Mesothelial cell of epicardium (in vitro differentiated cells): ENCODE measurements at places on chromosomes 7 and 10. TPM values are rescaled to one million over a fixed set of nuclear protein-coding genes. Genes with fewer than 3 reads are reported as not detected.

DNA sequence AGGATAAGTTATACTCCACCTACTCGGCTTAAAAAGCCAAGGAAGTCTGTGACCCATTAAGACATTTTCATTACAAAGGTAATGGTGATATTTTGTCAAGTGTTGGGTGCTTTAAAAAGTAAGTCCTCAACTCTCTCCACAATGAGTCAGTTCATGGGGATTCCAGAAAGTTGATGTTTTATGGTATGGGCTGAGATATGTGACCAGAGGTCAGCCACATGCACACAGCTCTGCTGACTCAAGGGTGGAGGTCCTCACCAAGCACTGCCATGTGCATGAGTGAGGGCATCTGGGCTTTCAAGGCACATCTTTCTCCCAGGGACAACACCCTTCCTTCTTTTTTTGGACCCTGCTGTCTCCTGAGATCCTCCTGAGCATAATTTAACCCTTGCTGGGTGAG lies 292.9 kb downstream of the PTEN start:
- no peaks in the 10 kb centered on the region for H3K27me3 ChIP-seq
- no peaks in the 10 kb centered on the region for H3K36me3 ChIP-seq
- no peak overlapping the region for H3K27ac ChIP-seq
- H3K4me1 ChIP-seq: peaks cover 17% of the 10 kb centered on the region
- H3K4me3 ChIP-seq: no peak overlapping the region
- DNase-seq: no peak

DNA sequence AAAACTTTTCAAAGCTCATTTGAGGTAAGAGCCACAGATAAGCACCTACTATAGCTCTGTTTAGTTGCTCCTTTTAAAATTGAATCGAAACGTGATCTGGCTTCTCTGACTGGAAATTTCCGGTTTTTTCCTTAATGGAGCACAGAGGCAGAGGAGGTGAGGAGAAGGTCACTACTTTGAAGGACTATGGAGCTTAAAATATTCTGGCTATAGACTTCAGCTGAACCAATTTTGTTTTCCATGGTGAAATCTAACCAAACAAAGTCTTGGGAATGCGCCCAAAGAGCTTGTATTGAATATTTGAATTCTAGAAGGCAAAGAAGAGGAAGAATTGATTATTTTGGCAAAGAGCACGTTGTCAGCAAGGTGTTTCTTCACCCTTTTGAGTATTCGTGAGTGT lies 711.1 kb downstream of the SUGCT start:
- H3K4me3 ChIP-seq: no peak overlapping the region
- H3K27ac ChIP-seq: peak overlapping the region; percentile 3
- DNase-seq: no peak
- H3K4me1 ChIP-seq: peaks cover 13% of the 10 kb centered on the region
- no peaks in the 10 kb centered on the region for H3K27me3 ChIP-seq

Gene PWWP2B
- 23.9 to 24.7 TPM (median 24.2 TPM) in 3 replicates for total RNA-seq

DNA sequence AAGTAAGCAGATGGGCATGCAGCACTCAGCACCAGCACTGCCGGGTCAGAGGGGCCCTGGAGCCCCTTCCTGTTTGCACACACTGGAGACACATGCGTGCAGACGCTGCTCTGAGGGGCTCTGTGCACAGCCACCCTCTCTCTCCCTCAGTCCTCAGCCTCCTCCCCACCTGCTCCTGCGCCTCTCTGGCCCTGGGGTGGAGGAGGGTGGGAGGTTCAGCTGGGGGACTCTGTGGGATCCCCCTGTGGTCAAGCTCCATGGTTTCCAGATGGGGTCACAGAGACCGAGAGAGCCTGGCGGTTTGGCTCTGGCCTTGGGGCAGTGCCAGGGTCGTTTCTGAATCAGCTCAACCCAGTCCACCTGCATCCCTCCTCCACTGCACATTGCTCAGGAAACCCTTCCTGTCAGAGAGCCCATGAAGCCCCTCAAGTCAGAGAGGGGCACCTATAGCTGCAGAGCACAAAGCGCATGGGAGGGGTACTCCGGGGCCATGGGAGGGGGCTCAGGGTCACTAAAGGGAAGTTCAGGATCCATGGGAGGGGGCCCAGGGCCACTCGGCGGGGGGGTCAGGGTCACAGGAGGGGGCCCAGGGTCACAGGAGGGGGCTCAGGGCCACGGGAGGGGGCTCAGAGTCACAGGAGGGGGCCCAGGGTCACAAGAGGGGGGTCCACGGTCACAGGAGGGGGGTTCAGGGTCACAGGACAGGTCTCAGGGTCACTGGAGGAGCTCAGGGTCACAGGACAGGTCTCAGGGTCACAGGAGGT lies 161.7 kb downstream of the ADARB2 start:
- no peaks in the 10 kb centered on the region for H3K4me1 ChIP-seq
- no peak overlapping the region for H3K4me3 ChIP-seq
- H3K36me3 ChIP-seq: no peaks in the 10 kb centered on the region
- H3K27me3 ChIP-seq: peaks cover 46% of the 10 kb centered on the region
- no peak for DNase-seq
- H3K27ac ChIP-seq: no peak overlapping the region

Gene ZNF425
- total RNA-seq: 7.0 to 7.3 TPM (median 7.2 TPM) in 3 replicates

GRCh38 chr10:100824886-100825285 lies 79.5 kb downstream of the PAX2 start:
- H3K36me3 ChIP-seq: no peaks in the 10 kb centered on the region
- no peak overlapping the region for H3K27ac ChIP-seq
- peaks cover 92% of the 10 kb centered on the region for H3K27me3 ChIP-seq
- no peak overlapping the region for H3K4me3 ChIP-seq

Gene PARG
- 44.0 to 51.2 TPM (median 50.1 TPM) in 3 replicates for total RNA-seq

- DNase-seq: no peak
- no peaks in the 10 kb centered on the region for H3K27me3 ChIP-seq
- H3K36me3 ChIP-seq: peaks cover 3% of the 10 kb centered on the region
- H3K4me1 ChIP-seq: peaks cover 16% of the 10 kb centered on the region
- H3K4me3 ChIP-seq: no peak overlapping the region
Observed at GRCh38 chr10:114604357-114605130, 53.5 kb downstream of the ABLIM1 start.

Gene INSIG1
- total RNA-seq: 38.2 to 44.3 TPM (median 39.1 TPM) in 3 replicates

GRCh38 chr7:4748231-4748681 lies 27.2 kb upstream of the AP5Z1 start:
- H3K4me3 ChIP-seq: no peak overlapping the region
- H3K27me3 ChIP-seq: no peaks in the 10 kb centered on the region
- peaks cover 40% of the 10 kb centered on the region for H3K4me1 ChIP-seq

- H3K27ac ChIP-seq: no peak overlapping the region
- peaks cover 15% of the 10 kb centered on the region for H3K4me1 ChIP-seq
- H3K36me3 ChIP-seq: peaks cover 29% of the 10 kb centered on the region
- DNase-seq: no peak
Observed at GRCh38 chr10:122233857-122234348, 37.2 kb upstream of the BTBD16 start.

- no peak overlapping the region for H3K4me3 ChIP-seq
- no peaks in the 10 kb centered on the region for H3K36me3 ChIP-seq
- no peak for DNase-seq
- peaks cover 6% of the 10 kb centered on the region for H3K4me1 ChIP-seq
- H3K27ac ChIP-seq: no peak overlapping the region
- H3K27me3 ChIP-seq: no peaks in the 10 kb centered on the region
Observed at GRCh38 chr10:96641396-96642295, 54.8 kb upstream of the TM9SF3 start.

GRCh38 chr10:30959836-30960210 lies 71.8 kb downstream of the ZNF438 start:
- H3K36me3 ChIP-seq: peaks cover 5% of the 10 kb centered on the region
- H3K4me1 ChIP-seq: peaks cover 4% of the 10 kb centered on the region
- no peak overlapping the region for H3K4me3 ChIP-seq
- H3K27ac ChIP-seq: no peak overlapping the region
- DNase-seq: no peak
- no peaks in the 10 kb centered on the region for H3K27me3 ChIP-seq

GRCh38 chr10:31761156-31761555 lies 167.5 kb downstream of the ARHGAP12 start:
- peak overlapping the region; percentile 97 for H3K27ac ChIP-seq
- H3K4me1 ChIP-seq: peaks cover 30% of the 10 kb centered on the region
- H3K36me3 ChIP-seq: no peaks in the 10 kb centered on the region

Gene C10orf90
- not detected in 3 replicates for total RNA-seq

- peaks cover 8% of the 10 kb centered on the region for H3K4me1 ChIP-seq
- peak overlapping the region; percentile 89 for H3K27ac ChIP-seq
- H3K4me3 ChIP-seq: peak overlapping the region; percentile 83
- H3K27me3 ChIP-seq: peaks cover 91% of the 10 kb centered on the region
- H3K36me3 ChIP-seq: peaks cover 2% of the 10 kb centered on the region
- peak; percentile 79 for DNase-seq
Observed at GRCh38 chr10:22340329-22341189, 4.7 kb upstream of the SPAG6 start.

Gene EPHB6
- total RNA-seq: 28.0 to 30.9 TPM (median 28.9 TPM) in 3 replicates

Gene TMEM225B
- 2.5 to 3.6 TPM (median 3.2 TPM) in 3 replicates for total RNA-seq

GRCh38 chr7:94042381-94042780 lies 38.2 kb upstream of the BET1 start:
- H3K36me3 ChIP-seq: no peaks in the 10 kb centered on the region
- peaks cover 1% of the 10 kb centered on the region for H3K27me3 ChIP-seq
- H3K4me3 ChIP-seq: no peak overlapping the region

- H3K27ac ChIP-seq: no peak overlapping the region
- peak; percentile 46 for DNase-seq
- H3K4me3 ChIP-seq: no peak overlapping the region
- peaks cover 16% of the 10 kb centered on the region for H3K4me1 ChIP-seq
- H3K36me3 ChIP-seq: peaks cover 7% of the 10 kb centered on the region
Observed at GRCh38 chr10:103884681-103885139, 29.3 kb upstream of the SH3PXD2A start.

Gene SHH
- total RNA-seq: 0.58 to 0.75 TPM (median 0.73 TPM) in 3 replicates

Gene LBX1
- not detected in 3 replicates for total RNA-seq

Gene PRTFDC1
- 26.3 to 27.5 TPM (median 27.0 TPM) in 3 replicates for total RNA-seq

- peaks cover 33% of the 10 kb centered on the region for H3K27me3 ChIP-seq
- H3K4me1 ChIP-seq: no peaks in the 10 kb centered on the region
- DNase-seq: no peak
- no peak overlapping the region for H3K4me3 ChIP-seq
- H3K36me3 ChIP-seq: no peaks in the 10 kb centered on the region
Observed at GRCh38 chr10:63836666-63837442, 315.7 kb downstream of the REEP3 start.

Gene TWNK
- total RNA-seq: 11.7 to 13.9 TPM (median 12.4 TPM) in 3 replicates

DNA sequence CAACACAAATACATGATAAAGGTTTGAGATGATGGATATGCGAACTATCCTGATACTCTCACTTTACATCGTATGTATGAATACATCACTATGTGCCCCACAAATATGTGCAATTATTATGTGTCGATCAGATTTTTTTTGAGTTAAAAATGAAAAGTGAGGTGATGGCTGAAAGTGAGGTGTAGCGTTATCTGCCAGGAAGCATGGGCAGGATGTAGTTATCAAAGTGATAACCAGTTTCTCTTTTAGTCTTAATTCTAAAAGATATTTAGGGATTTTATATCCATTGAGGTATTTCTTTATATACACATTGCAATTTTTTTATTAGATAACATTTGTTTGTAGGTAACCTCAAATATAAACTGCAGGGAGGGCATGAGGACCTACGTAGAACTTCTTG lies 15.6 kb upstream of the KLF6 start:
- H3K27ac ChIP-seq: no peak overlapping the region
- peaks cover 17% of the 10 kb centered on the region for H3K4me1 ChIP-seq
- no peak for DNase-seq
- no peaks in the 10 kb centered on the region for H3K27me3 ChIP-seq
- H3K36me3 ChIP-seq: peaks cover 1% of the 10 kb centered on the region

DNA sequence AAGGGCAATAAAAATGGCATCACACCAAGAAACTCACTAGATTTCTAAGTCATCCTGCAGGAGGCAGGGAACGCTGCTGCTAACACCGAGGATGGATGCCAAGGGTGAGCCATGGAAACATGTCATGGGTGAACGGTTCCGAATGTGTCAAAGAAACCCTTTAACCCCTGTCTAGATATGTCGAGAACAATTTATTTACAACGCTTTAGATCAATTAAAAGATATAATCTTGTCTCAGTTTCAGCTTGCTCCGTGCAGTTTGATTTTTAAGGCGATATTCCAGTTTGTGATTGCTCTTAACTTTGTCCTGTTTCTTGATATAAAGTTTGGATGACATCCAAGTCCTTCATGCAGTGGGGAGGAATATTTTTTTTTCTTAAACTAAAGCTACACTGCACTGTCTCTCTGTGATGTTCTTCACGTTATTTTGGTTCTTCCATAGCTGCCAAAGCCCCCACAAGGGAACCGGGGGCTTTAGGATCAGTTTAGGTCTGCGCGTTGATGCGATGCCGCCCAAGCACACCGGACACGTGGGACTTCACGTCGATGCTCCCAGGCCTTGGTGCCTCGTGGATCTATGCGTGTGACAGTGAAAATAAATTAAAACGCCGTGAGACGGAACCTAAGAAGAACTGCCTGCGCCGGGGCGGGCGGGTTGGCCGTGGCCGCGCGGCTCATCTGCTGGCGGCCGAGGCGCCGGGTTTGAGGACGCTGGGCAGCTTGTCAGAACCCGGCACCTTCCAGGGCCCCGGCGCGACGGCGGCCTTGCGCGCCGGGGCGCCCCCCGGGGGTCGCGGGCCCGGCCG lies 220.3 kb downstream of the PHTF2 start:
- no peaks in the 10 kb centered on the region for H3K27me3 ChIP-seq
- no peak for DNase-seq

DNA sequence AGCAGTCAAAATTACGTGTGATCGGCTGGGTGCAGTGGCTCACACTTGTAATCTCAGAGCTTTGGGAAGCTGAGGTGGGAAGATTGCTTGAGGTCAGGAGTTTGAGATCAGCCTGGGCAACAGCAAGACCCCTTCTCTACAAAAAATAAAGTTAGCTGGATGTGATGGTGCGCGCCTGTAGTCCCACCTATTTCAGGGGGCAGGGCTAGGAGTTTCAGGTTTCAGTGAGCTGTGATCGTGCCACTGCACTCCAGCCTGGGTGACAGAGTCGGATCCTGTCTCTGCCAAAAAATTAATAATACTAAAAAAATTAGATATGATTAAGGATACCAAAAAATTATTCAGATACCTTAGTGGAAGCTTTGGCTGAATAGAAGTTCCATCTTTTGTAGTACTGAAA lies 136.4 kb downstream of the SDK1 start:
- no peaks in the 10 kb centered on the region for H3K36me3 ChIP-seq
- no peak overlapping the region for H3K27ac ChIP-seq
- peaks cover 8% of the 10 kb centered on the region for H3K4me1 ChIP-seq
- DNase-seq: no peak

DNA sequence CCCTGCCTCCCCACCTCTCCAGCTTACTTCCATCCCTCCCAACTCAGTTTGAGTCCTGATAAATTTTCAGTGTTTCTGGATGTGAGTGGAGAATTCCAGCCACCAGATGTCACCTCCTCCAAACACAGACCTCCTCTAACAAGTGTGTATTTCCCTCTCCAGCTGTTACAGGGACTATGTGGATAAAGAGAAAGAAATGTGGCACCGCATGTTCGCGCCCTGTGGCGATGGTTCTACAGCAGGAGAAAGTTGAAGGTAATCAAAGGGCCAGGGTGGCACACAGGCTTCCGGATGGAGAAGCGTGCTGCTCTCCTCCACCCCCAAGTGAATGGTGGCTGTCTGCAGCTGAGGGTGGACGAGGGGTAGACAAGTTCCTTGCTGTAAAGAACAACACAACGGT lies 14.7 kb downstream of the FKBP6 start:
- no peak overlapping the region for H3K4me3 ChIP-seq
- peaks cover 14% of the 10 kb centered on the region for H3K4me1 ChIP-seq
- peak overlapping the region; percentile 28 for H3K27ac ChIP-seq
- DNase-seq: no peak
